Activated naive CD4-positive, alpha-beta T cell treated with anti-CD3 and anti-CD28 coated beads, Interleukin-2, amount 50 U/mL, for 16 hours (primary cell): ENCODE measurements at places on chromosomes 13 and 19.

DNA sequence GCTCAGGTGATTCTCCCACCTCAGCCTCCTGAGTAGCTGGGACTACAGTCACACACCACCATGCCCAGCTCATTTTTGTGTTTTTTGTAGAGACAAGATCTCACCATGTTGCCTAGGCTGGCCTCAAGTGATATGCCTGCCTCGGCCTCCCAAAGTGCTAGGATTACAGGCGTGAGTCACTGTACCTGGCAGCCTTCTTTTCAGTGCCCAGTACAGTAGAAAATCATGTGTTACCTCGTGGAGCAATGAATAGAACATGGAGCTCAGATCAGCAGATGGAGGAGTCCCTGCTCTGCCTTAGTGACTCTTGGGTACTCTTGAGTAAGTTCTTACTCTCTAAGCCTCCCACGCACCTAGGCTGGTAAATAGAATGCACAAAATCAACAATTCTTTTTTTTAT, 44.7 kb downstream of the THSD1 start:
- no peak for DNase-seq

DNA sequence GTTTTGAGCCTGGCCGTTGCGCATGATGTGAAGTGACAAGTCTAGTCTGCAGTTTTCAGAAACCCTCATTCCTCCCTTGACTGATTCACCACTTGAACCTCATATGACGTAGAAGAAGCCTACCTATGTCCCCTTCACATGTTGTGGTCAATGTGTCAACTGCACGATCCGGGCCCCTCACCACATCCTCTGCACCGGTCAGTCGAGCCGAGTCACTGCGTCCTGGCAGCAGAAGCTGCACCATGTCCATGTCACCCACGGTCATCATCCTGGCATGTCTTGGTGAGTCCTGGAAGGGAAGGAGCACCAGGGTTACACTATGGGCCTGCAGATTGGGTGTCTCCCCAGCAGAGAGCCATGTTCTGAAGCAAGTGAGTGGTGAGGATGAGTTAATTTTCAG, at the start of gene KIR2DL4:
Gene KIR2DL4, plus strand, starts transcription at position 201 of the 400 bp plus-strand sequence. Its CDS starts 42 bp downstream, at position 243.
- no peak for DNase-seq

DNA sequence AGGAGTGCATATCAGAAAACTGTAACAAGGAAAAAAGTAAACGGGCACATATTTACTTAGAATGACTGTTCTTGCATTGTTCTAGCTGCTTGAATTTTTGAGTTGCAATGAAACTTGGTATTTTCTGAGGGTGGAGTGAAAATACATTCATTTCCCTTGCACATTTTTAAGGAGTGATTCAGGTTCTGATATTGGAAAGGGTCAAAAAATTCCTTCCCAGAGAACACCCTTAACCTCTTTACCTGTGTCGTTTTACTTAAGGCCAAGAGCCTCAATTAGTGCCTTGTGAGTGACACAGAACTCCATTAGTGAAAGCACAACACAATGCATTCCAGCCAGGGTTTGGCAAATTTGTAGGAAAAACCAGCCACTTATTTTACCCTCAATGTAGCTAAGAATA, 2.3 kb downstream of the ITGBL1 start:
- no peak for DNase-seq

- no peak for DNase-seq
Observed at GRCh38 chr19:31535691-31536460, 186.6 kb upstream of the TSHZ3 start.

- DNase-seq, result no peak
Observed at GRCh38 chr13:25215253-25215575, 43.1 kb upstream of the AMER2 start.

DNA sequence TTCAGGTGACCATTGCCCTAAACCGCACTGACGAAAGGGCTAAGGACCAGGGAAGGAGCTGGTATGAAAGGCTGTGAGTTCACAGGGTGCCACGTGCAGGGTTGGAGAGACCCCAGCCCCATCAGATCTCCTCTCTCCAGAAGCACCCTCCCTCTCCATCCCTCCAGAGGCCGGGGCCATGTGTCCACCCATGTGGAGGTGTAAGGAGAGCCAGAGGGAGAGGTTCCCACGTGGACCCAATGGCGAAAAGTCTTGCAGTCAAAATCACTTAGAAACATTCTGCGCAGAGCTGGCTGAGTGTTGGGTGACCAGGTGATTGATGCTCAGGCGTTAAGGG, 168.3 kb downstream of the COL4A1 start:
- DNase-seq, result no peak

DNA sequence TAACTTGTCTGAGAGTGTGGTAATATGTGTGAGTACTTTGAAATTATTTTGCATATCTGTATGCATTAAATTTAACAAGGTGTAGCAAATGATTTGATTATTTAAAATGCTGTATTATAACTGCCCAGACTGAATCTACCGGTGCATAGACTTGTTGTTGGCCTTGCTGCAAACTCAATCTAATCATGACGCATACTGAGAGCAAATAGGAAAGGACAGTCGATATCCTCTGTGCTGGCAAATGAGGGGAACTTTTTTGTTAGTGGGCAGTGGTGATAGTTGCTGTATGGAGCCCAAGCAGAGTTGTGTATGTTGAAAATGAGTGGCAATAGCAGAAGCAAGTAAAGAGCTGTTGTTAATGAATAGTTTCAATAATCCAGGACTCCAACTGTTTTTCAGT, 127.4 kb downstream of the LMO7 start:
- no peak for DNase-seq

DNA sequence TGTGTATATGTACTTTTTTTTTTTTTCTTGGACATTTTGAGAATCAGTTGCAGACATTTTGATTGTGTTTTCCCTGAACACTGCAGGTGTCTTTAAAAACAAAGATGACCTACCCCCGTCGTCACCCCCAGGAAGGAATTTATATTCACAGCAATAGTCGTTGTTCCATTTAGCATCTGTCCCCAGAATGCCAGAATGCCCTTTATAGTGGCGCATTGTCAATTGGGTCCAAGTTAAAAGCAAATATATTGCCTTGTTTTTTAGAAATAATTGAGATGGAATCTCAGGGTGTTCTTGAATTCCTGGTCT, 1.8 kb upstream of the RNF225 start:
- DNase-seq, result no peak

GRCh38 chr19:52981329-52981728, 18.6 kb upstream of the ZNF816 start:
- no peak for DNase-seq

DNA sequence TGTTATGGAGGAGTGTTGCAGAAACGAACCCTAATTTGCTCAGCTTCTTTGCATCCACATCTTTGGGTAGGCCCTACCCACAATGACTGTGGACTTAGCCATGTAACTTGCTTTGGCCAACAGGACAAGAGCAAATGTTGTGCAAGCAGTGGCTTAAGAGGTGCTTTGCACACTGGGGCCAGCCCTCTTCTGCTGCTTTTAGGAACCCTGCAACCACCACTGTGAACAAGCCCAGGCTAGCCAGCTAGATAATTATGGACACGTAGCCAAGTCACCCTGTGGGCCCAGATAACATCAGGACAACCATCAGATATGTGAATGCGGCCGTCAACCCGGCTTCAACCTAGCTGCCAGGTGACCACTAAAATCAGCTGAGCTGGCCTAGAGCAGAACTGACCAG, 17.1 kb downstream of the C19orf47 start:
- no peak for DNase-seq

DNA sequence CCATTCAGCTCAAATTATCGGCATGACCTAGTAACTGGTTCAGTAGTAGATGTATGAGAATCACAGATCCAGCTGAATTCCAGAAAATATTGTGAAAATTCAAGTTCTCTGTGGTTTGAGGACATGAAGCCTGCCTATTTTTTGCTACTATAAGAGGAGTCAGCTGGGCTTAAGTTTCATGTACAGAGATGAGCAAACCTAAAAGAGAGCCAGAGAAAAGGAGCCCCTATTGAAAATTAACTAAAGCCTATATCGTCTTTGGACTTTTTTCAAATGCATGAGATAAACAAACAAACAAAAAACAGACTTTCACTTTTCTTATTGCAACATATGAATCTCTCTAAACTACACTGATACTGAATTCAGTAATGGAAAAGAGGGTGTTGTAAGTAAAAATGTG, 106.8 kb upstream of the SPRY2 start:
- no peak for DNase-seq

DNA sequence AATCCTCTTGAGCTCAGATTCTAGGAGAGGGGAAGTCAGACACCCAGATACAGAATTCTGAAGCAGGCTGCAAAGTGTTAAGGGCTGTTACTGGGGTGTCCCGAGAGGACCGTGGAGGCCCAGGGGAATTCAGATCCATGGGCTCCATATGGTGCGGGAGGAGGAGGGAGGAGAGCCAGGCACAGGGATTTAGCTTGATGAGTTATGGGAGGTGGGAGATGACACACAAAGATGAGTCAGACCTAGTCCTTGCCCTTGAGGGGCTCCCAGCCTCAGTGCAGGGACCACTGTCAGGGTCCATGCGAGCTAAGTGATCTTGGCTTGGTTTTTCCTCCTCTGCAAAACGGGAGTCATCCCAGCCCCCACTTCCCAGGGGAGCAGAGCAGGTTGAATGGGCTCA, 14.4 kb upstream of the GIPR start:
- no peak for DNase-seq

GRCh38 chr13:75961911-75962310, 325.8 kb downstream of the LMO7 start:
- DNase-seq, result no peak

DNA sequence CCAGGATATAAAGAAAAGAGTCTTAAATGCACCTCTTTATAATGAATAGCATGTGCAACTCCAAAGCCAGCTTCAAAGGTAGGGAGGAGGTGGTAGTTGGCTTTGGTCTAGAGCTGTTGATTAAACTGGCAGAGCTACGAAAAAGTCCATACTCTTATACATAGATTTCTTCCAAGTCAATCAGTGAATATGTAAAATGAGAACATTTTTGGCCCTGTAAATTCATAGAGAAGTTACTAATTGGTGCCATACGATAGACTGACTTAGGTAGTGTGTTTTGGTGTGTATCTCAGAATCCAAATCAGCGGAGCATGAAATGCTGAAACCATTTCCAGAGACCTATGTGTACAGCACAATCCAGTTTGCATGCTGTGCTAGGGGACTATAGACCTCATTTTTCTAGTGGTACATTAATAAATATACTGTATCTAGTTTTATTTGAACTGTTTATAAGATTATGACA, 17.1 kb upstream of the DPY19L3 start:
- DNase-seq, result no peak

GRCh38 chr19:51294211-51294976, 17.1 kb upstream of the IGLON5 start:
- DNase-seq, result no peak

DNA sequence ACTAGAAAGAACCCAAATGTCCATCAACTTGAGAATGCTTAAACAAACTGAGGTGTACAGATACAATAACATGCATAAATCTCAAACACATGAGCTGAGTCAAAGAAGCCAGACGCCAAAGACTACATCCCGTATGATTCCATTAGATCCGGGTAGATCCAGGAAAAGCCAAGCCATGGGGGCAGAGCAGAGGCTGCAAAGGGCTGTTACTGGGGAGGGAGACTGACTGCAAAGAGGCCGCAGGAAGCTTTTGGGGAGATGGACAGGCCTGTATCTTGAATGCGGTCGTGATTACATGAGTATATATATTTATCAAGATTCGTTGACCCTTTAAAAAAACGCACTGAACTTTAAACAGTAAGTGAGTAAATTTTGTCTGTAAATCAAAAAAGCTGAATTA, 28.7 kb downstream of the GGACT start:
- no peak for DNase-seq

DNA sequence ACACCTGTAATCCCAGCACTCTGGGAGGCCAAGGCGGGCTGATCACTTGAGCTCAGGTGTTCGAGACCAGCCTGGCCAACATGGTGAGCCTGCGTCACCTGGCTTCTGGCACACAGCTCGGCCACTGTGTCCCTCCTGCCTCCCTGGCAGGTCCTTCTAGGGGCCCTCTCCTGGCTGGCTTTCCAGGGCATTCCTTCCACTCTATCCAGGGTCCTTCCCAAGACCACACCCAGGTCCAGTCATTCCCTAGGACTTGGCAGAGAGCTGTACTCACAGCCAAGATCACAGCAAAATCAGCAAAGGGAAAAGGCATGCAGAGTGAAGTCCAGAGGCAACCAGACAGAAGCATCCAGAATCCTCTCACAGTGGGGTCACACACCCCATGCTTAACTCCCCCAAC, 9.7 kb upstream of the HSH2D start:
- no peak for DNase-seq

DNA sequence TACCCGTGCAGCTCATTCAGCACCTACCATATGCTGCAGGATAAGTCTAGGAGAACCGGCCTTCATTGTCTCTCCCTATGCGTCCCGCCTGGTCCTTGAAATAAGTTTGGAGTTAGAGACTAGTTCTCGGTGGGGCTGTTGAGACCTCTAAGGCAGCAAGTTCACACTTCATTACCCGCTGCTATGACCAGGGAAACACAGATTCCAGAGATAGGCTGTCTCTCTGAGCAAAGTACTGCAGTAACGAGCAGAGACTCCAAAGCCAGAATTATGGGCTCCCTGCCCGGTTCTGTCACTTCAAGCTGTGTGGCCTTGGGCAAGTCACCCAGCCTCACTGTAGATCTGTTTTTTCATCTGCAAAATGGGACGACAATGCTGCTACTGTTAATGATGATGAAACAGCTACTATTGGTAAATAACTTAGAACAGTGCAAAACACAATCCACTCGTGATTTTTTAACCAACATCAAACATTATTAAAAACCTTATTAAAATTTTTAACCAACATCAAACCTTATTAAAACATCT, 184.1 kb downstream of the USP12 start:
- no peak for DNase-seq

DNA sequence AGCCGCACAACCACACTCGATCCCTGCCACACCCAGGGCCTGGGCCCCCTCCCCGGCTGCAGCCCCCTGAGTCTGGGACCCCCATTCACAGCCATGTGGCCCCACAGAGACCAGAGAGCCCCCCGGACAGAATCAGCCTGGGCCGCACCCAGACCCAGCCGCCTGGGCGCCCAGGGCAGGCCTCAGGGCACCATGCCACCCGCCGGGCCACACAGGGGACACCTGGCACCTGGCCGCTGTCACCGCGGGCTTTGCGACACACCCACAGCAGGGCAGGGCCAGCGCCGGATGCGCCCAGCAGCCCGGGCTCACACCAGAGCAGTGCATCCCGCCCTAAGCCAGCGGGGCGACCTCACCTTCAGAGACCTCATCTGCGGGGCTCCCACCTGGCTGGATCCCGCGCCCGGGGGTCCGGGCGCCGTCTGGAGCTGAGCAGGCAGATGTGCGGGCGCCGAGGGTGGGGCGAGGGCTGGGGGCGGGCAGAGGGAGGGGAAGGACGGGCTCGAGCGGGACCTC, 443 bp downstream of the TBXA2R start:
- DNase-seq, result no peak
